Activated CD4-positive, alpha-beta T cell treated with anti-CD3 and anti-CD28 coated beads for 36 hours (primary cell): ENCODE measurements at places on chromosomes 11 and 22. TPM values are rescaled to one million over a fixed set of nuclear protein-coding genes. Genes with fewer than 3 reads are reported as not detected.

The MYBPC3 gene
- total RNA-seq: not detected

The MS4A8 gene
- not detected for total RNA-seq

- no peak overlapping the region for H3K4me3 ChIP-seq
- DNase-seq: no peak
Observed at GRCh38 chr11:119483881-119484371, 61.0 kb upstream of the THY1 start.

DNA sequence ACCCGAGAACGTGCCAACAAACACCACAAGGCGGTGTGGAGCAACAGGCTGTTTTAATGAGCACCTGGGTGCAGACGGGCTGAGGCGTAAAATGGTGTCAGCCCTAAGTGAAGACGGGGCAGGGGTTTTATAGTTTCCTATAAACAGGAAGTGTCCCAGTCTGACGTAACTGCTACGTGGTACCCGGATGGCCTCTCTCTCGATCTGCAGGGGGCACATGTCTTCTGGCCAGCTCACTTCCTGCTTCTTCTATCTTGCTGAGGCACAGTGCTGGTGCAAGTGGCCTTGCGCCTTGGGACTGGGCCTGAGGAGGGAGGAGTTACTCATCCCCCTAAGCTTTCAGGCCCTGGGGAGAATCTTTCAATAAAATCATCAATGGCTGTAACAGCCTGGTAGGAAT, 20.9 kb downstream of the OOSP3 start:
- H3K4me3 ChIP-seq: no peak overlapping the region
- peaks cover 6% of the 10 kb centered on the region for H3K27me3 ChIP-seq
- DNase-seq: no peak

DNA sequence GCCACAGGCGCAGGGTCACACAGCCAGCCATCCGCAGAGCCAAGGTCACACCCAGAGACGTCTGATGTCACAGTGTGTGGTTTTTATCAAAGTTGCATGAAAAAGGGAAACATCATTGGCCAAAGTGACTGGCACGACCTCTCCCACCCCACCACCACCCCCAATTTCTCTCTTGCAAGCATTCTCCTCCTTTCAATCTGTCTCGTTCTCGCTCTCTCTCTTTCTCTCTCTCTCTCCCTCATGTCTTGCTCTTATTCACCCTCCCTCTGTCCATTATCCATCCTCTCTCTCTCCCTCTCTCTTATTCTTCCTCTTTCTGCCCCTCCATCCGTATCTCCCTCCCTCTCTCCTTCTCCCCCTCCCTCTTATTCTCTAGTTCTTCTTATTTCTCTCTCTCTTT, 40.6 kb downstream of the MN1 start:
- H3K27ac ChIP-seq: no peak overlapping the region
- H3K36me3 ChIP-seq: no peaks in the 10 kb centered on the region
- no peaks in the 10 kb centered on the region for H3K4me1 ChIP-seq
- no peak for DNase-seq
- H3K27me3 ChIP-seq: peaks cover 3% of the 10 kb centered on the region

GRCh38 chr11:45927332-45927683, 4.9 kb downstream of the LARGE2 start:
- H3K36me3 ChIP-seq: no peaks in the 10 kb centered on the region
- H3K27ac ChIP-seq: no peak overlapping the region
- H3K4me3 ChIP-seq: no peak overlapping the region

DNA sequence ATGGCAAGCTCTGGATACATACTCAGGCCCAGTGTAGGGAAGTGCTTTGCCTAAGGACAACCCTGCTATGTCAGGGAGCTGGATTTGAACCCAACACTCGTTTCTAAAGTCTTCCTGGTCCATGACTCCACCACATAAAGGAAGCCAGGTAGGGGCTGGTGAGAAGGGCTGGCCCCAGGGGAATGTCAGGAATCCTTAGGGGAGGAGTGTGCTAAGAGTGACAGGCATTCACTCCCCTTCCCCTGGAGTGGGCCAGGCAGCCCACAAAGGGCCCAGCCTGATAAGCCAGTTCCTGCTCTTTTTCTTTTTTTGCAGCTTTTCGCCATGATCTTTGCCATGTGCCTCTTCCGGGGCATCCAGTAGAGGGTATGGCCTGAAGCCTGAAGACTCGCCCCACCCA, 21.9 kb downstream of the TP53I11 start:
- no peaks in the 10 kb centered on the region for H3K36me3 ChIP-seq
- H3K27ac ChIP-seq: no peak overlapping the region
- no peak overlapping the region for H3K4me3 ChIP-seq
- no peaks in the 10 kb centered on the region for H3K27me3 ChIP-seq
- DNase-seq: no peak

DNA sequence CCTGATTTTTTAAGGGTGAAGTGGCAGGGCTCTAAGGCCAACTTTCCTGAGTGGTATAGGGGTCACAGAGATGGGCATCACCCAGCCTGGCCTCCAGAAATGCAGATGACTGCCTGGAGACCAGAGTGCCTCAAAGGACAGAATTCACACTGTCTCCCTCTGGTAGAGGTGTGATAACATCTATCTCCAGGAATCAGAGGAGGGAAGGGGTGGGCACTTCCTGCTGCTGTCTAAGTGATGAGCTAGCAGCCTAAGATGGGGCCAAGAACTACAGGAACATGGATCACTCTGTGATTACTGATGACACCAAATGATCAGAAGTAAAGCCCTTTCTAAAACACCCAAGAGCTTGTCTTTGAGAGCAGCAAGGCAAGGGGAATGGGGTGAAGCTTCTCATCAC, 61.9 kb downstream of the C11orf58 start:
- DNase-seq: no peak
- no peaks in the 10 kb centered on the region for H3K36me3 ChIP-seq
- H3K27ac ChIP-seq: no peak overlapping the region
- peaks cover 12% of the 10 kb centered on the region for H3K4me1 ChIP-seq
- H3K4me3 ChIP-seq: no peak overlapping the region

DNA sequence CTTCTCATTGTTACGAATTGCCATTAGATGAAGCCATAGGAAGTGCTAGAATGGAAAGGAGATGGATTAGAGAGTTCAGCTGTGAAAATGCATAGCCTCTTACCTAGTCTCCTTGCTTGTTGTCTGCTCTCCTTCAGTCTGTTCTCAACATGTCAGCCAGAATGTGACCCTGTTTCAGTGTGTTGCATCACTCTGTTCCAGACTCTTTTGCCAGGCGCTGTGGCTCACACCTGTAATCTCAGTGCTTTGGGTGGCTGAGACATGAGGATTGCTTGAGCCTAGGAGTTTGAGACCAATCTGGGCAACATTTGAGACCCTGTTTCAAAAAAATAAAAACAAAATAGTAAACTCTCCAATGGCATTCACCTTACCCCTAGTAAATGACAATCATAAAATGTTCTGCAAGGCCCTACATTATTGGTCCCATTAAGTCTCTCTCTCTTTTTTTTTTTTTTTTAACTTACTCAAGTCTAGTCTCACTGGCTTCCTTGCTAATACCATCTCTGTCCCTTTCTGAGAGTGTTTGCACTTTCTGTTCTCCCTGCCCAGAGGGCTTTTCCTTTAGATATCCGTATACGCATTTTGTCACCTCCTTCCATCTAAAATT, 39.4 kb downstream of the CYP2R1 start:
- peak overlapping the region; percentile 63 for H3K27ac ChIP-seq
- H3K36me3 ChIP-seq: peaks cover 36% of the 10 kb centered on the region
- no peak overlapping the region for H3K4me3 ChIP-seq
- H3K4me1 ChIP-seq: peaks cover 20% of the 10 kb centered on the region
- H3K27me3 ChIP-seq: no peaks in the 10 kb centered on the region

DNA sequence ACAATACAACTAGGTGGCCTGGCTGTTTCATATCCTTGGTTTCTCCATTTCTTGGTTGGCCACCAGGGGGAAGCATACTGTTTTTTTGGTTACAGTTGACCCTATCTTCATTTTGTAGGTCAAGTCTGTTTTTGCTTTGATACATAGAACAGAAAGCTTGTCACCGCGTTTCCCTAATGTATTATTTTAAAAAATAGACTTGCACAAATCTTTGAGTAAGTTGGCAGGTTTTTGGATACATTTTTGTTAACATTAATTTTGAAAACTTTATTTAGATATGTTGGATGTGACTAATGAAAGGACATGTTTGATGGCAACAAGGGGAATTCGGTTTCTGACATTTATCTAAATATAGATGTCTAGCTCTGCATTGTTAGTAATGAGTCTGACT, 3.0 kb downstream of the NCR3LG1 start:
- no peak overlapping the region for H3K27ac ChIP-seq
- peaks cover 35% of the 10 kb centered on the region for H3K4me1 ChIP-seq
- peak; percentile 76 for DNase-seq
- H3K36me3 ChIP-seq: peaks cover 8% of the 10 kb centered on the region
- H3K27me3 ChIP-seq: peaks cover 9% of the 10 kb centered on the region
